AG08396 (cell line): ENCODE measurements at places on chromosomes 4 and X.

GRCh38 chr4:146486565-146486964, 35.2 kb downstream of the SLC10A7 start:
- no peak for DNase-seq

GRCh38 chrX:132209527-132209926, 9.7 kb downstream of the RAP2C start:
- no peak for DNase-seq

DNA sequence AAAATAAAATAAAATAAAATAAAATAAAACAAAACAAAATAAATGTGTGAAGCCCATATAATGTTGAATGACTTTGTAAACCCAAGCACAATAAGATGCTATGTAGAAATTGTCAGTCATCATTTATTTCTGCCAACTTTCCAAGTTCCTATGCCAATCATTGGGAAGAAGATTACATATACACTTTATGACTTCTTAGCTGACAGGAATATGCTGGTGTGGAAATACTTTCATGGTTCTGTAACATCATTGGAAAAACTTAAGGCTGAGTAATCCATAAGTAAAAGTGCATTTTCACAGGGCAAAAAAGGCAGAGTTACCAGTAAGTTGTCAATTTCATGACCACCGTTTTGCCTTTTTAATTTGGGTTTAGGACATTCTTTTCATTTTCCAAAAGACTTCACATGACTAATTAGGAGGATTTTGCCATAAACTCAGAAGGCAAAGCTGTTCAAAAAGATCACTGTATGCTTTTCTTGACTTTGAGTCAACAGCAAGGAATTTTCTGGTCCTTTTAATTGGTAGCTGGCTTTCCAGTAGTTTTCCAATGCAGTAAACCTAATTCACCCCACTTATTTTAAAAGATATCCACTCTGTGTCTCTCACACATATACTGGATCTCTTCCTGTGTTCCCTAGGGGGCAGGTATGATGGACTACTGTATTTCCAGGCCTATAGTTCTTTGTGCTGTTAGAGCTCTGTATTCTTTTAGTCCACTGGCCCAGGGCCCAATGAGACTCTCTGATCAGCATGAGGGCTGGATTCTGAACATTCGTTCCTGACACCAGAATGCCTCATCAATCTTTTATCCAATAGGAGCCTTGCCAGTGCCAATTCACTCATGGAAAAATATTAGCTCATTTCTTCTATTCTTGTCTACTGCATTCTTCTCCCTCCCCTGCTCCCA, 26.2 kb upstream of the SCRG1 start:
- DNase-seq, result peak; percentile 49

- no peak for DNase-seq
Measured at GRCh38 chr4:32697281-32697814, 1977.2 kb downstream of the PCDH7 start.

GRCh38 chrX:153948847-153949805, 4.7 kb upstream of the RENBP start:
- no peak for DNase-seq
